Pancreas (tissue), 10 donors: ENCODE measurements at places on chromosomes 16 and 17.

DNA sequence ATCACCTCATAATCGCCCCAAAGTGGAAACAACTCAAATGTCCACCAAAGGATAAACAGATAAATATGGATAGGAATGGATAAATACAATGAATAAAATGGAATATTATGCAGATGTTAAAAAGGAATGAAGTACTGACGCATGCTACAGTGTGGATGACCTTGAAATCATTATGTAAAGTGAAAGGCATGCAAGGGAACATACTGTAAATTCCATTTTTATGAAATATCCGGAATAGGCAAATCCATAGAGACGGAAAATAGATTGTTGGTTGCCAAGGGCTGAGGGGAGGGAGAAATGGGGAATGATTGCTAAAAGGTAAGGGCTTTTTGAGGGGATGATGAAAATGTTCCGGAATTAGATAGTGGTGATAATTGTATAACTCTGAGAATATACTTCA, 36.0 kb downstream of the STAT5B start:
- H3K4me1 ChIP-seq: no peaks in the 10 kb centered on the region
- H3K27me3 ChIP-seq: no peaks in the 10 kb centered on the region
- no peak overlapping the region for H3K4me3 ChIP-seq
- no peak overlapping the region for H3K27ac ChIP-seq

DNA sequence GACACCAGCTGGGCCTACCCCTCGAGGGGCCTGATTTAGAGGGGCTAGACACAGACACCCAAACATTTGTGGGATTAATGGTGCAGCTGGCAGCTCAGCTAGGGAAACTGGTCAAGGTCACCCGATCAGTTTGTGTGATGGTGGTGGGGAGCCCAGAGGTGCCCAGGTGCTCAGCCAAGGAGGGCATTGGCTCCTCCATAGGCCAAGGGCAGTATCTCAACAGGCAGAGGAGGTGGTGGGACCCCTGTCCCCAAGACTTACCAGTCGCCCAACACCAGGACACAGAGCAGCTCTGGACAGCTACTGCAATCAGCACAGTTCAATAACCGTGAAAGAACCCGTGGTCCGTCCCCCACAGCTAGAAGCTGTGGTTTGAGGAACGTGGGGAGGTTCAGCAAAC, 120.9 kb downstream of the C16orf78 start:
- H3K27me3 ChIP-seq: no peaks in the 10 kb centered on the region
- H3K4me1 ChIP-seq: no peaks in the 10 kb centered on the region
- H3K36me3 ChIP-seq: no peaks in the 10 kb centered on the region
- H3K27ac ChIP-seq: no peak overlapping the region
- H3K4me3 ChIP-seq: no peak overlapping the region

DNA sequence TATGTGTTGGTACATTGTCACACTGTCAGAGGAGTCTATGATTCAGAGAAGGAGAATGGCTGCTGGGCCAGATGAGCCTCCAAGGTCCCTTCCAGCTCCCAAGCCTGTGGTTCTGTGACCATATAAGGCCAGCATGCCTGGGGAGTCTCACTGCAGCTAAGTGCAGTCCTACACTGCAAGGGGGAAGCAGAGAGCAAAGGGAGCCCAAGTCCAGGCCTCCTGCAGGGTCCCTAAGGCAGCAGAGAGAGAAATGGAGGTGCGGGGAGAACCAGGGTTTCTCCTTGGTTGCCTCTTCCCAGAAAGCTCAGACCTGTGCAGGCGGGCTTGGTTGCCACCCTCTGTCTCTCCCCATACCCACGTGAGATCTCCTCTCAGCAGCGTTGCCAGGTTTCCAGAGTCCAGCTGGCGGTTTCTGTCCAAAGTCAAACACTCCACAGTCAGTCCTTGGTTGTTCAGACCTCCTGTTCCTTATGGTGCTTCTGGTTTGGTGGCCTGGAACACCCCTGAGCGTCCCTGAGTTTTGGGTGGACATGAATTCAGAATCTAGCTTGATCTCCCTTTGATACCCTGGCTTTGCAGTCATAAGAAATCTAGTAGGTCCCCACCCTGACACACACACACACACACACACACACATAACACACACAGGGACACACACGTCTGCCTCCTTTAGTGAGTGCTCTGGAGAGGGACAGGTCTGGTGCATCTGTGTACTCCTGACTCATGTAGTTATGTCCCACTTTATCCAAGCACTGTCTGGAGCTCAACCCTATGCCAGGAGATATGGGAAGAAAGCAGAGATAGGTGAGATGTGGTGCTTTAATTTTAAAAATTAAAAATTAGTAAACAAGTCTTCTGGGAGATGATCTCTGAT, 78.8 kb downstream of the GNAO1 start:
- H3K4me3 ChIP-seq: no peak overlapping the region
- H3K4me1 ChIP-seq: no peaks in the 10 kb centered on the region
- no peak overlapping the region for H3K27ac ChIP-seq
- no peaks in the 10 kb centered on the region for H3K27me3 ChIP-seq
- no peak for DNase-seq

DNA sequence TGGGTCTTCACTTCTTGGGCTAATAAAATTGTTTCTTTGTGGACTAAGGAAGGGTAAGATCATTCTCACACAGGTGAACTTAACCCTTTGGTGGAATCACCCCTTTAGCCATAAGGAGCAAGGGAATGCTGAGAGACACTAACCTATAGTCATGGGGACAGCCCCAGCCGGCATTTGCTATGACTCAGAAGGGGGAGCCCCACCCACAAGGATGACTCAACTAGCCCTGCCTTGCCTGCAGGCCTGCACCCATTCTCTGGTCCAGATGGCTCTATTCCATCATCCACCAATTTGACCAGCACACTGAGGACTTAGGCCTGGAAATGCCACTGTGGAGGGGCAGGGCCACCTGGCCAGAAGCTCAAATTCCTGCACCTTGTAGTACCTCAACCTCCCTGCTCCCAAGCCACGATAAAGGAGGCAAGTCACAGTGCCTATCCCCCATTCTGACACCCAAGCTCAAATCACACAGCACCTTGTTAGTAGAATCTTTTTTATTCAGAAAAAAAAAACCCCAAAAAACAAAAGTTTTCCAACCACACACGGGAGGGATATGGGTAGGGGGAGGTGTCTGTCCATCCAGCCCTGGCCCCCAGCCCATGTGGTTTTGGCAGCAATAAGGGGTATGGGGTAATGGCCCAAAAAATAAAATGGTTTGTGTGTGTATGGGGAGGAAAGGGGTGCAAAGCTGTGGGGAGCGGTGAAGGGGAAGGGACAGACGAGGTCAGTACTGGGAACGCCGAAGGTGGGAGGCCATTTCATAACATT, 3.0 kb downstream of the PFN1 start:
- peak overlapping the region; percentile 15 for H3K27ac ChIP-seq
- no peak overlapping the region for H3K4me3 ChIP-seq
- no peaks in the 10 kb centered on the region for H3K27me3 ChIP-seq
- H3K4me1 ChIP-seq: peaks cover 34% of the 10 kb centered on the region
- DNase-seq: peak; percentile 63
